ENCODE measurements at places on chromosomes 13 and 19. TPM values are rescaled to one million over a fixed set of nuclear protein-coding genes. Genes with fewer than 3 reads are reported as not detected.

GRCh38 chr13:94352057-94352456 lies 127.4 kb downstream of the DCT start:
- no peak overlapping the region for H3K4me3 ChIP-seq
- H3K4me1 ChIP-seq: no peaks in the 10 kb centered on the region
- H3K27ac ChIP-seq: no peak overlapping the region
- no peaks in the 10 kb centered on the region for H3K36me3 ChIP-seq

DNA sequence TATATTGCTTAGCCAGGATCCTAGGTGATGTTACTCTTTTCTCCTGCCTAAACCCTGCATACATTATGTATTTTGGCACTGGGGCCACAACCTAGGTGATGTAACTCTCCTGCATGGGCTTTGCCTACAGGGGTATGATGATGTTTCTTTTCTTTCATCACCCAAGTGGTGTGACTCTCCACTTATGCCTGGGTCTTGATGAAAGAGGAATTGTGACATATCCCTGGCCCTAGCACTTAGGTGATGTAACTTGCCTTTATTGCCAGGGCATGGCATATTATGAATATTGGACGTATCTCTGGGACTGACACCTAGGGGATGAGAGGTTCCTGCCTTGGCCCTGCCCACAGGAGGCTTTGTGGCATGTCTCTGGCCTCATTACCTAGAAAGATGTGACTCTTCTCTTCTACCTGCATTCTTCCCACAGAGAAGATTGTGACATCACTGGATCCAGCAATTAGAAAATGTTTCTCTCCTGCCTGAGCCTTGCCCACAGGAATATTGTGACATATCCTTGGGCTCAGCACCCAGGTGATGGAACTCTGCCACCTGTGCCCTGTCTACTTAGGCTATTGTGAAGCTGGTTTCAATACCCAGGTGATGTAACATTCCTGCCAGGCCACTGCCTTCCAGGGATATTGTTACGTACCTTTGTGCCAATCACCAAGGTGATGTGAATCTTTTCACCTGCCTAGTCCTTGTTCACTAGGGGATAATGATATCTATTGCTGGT lies 27.3 kb upstream of the ZNF254 start:
- H3K27ac ChIP-seq: no peak overlapping the region
- no peaks in the 10 kb centered on the region for H3K27me3 ChIP-seq
- H3K4me3 ChIP-seq: no peak overlapping the region
- DNase-seq: no peak
- H3K36me3 ChIP-seq: peaks cover 28% of the 10 kb centered on the region
- peaks cover 3% of the 10 kb centered on the region for H3K4me1 ChIP-seq

GRCh38 chr19:36009220-36009619 lies 607 bp upstream of the SYNE4 start:
- H3K27me3 ChIP-seq: no peaks in the 10 kb centered on the region
- no peak for DNase-seq
- no peaks in the 10 kb centered on the region for H3K4me1 ChIP-seq
- H3K27ac ChIP-seq: no peak overlapping the region
- no peaks in the 10 kb centered on the region for H3K36me3 ChIP-seq

GRCh38 chr19:35013820-35014754 lies 14.0 kb downstream of the GRAMD1A start:
- H3K4me3 ChIP-seq: no peak overlapping the region
- no peaks in the 10 kb centered on the region for H3K4me1 ChIP-seq
- no peaks in the 10 kb centered on the region for H3K27me3 ChIP-seq
- H3K27ac ChIP-seq: no peak overlapping the region
- H3K36me3 ChIP-seq: peaks cover 44% of the 10 kb centered on the region

Gene PALM3
- 0.99 TPM for total RNA-seq

Gene NMRK2
- 1.1 TPM for total RNA-seq

Gene CLEC11A
- total RNA-seq: 3.0 TPM
